ENCODE measurements at places on chromosomes 7 and 10. TPM values are rescaled to one million over a fixed set of nuclear protein-coding genes. Genes with fewer than 3 reads are reported as not detected.
A peak's percentile ranks its signal among the peaks of the same experiment; 100 is the strongest.

- no peak for DNase-seq
Observed at GRCh38 chr10:127802531-127803095, 65.6 kb downstream of the FOXI2 start.

DNA sequence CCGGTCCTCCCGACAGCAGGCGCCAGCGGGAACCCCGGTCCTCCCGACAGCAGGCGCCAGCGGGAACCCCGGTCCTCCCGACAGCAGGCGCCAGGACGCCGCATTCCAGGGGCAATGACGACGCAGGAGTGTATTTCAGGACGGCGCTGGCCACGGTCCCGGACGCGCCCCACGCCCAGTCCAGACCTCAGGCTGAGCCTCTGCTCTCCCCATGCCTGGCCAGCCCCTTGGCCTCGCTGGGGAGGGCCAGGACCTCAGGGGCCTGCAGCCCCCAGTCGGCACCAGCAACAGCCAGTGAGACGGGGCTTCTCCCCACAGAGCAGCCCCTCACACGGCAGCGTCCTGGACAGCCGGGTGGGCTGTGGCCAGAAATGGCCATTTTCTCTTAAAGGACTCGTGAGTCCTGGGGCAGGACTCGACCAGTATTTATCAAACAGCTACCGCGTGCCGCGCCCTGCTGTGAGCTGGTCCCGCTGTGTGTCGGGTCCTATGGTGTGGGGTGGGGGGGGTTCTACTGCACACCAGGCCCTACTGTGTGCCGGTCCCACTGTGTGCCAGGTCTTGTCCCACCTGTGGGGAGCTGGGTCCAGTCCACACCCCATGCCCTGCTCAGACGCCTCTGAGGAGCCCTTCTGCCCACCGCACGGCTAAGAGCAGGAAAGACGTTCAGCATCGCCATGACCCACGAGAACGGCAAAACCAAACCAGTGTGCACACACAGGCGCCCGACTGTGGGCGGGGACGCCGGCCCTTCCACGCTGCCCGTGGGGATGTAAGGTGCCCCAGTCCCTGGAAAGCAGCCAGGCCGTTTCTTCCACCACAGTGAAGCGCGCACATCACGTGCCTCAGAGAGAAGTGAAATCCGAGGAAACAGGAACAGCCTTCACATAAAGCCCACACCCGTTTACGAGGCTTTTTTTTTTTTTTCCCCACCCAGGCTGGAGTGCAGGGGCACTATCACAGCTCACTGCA is 33.3 kb downstream of the GET4 start:
- DNase-seq, result peak; percentile 97

GRCh38 chr10:133537546-133538545 is 10.7 kb downstream of the CYP2E1 start:
- DNase-seq, result no peak

- DNase-seq, result no peak
Observed at GRCh38 chr10:83248106-83248631, 891.1 kb upstream of the GHITM start.

DNA sequence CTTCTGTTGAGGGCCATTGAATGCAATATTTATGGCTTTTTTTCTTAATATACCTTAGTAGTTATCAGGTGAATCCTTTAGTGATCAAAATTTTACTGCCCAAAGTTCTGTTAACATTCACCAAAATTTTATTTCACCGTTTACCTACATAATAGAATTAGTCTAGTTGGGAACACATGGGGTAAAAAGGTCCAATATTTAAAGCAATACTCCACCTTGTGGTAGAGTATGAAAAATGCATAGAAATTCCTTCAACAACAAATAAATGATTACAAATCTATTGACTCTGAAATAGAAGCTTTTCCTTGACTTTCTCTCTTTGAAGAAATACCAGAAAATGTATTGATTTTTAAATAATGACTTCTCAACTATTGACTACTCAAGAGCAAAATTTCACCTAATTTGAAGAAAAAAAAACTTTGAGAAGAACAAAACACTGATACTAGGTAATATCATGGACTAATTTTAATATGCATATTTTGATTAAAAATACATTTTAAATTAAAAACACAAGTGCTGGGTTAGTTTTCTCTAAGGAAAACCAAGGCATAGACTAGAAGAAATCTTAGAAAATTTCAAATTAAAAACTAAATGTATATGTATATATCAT is 43.3 kb downstream of the POLR1F start:
- no peak for DNase-seq

- peak; percentile 26 for DNase-seq
Observed at GRCh38 chr7:20404320-20404719, 73.6 kb downstream of the ITGB8 start.

DNA sequence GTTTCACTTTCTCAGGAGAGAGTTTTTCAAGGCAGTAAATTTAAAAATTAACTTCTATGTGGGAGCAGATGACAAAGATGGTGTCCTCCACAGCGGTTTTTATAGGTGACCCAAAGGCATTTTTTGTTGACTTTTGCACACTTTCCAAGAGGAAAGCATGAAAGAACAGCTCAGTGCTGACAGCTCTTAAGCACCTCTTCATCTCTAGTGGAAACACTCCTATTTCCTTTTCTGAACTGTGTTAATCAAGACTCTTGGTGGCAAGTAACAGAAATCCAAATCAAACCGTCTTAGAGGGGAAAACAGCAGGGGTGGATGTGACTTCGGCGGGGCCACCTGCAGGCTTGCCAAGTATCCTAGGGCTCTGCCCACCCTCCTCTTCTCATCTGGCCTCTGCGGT is 71.8 kb upstream of the GATA3 start:
- no peak for DNase-seq

DNA sequence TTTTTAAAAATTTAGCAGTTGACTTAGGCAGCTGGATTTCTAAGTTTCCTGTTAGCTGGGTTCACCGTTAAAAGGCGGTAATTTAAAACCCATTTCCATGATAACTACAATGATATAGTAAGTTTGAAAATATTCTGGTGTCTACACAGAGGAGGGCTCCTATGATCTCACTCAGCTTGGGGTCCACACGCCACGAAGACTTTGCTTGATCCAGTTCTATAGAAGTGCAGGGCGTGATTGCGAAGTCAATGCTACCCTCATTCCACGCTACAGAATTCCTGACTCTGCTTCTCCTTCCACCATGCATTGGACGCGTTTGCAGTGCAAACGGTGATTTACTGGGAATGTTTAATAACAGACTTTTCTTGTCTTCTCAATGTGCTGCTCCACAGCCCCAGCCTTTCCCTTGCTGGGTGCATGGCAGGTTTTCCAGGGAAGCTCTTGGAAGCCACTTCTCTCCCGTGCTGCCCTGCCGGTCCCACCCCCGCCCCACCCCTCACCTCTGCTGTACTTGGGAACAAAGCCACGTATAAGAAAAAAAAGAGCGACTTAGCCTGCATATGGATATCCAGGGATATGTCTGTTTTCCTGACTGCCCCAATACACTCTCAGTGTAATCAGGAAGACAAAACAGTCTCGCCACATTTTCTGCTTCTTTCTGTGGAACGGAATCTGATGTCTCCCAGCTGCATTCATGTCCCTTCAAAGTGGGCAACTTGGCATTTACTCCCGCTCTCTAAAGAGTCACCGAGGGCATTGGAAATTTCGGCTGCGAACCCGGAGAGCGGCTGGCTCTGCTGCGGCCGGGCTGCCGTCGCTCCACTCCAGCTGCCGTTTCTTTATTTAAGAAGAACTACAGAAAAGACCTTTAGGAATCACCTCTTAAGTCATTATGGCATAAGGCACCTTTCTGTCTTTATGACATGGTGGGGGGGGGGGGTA is 434.4 kb upstream of the MGMT start:
- no peak for DNase-seq

- no peak for DNase-seq
Observed at GRCh38 chr10:36789974-36790373, 335.4 kb upstream of the ANKRD30A start.

DNA sequence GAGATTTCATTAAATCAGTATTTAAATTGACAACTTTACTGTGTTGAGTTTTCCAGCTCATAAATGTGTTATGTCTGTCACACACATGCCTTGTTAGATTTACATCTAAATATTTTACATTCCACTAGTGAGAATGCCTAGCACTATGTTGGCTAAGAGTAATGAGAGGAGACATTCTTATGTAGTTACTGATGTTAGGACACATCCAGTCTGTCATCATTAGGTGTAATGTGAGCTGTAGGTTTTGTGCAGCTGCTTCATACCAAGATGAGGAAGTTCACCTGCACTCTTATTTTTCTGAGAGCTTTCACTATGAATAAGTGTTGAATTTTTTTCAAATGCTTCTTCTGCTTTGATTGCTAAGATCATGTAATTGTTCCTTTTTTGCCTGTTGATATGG is 218.0 kb upstream of the IGFBP3 start:
- peak; percentile 13 for DNase-seq

DNA sequence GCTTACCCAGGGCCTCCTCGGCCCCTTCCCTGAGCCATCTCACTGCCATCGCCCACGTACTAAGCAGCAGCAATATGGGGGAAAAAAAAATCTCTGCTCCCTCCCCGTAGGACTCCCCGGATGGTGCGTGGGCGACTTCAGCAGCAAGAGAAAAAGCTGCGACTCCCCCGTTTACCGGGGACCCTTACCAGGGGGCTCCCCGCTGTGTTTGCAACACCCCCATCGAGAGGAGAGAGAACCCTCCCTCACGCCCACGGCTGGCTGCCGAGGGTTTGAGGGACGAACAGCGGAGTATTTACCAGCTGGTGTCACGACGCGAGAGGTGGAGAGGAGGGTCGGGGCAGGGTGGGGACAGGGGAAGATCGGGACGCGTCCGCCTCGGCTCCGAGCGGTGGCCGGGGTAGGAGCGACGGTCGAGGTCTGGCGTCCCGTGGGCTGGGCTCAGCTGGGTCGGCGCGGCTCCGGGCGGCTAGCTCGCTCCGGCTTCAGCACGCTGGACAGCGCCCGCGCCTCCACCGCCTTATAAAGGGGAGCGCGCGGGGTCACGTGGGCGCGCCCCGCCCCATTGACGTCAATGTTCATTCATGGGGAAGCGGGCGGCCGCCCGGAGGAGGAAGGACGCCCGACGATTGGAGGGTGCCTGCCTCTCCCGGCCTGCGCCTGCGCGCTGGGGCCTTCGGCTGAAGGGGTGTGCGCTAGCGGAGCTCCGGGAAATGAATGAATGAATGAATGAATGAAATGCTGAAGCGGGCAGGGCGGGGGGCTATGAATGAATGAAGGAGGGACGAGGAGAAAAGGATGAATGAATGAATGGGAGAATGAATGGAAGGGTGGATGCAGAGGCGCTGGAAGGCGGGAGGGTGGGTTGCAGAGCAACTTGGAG is at the start of gene VGF:
TSS of gene VGF (minus strand) at position 495 of the 883 bp plus-strand sequence. CDS start 726 bp downstream, outside the sequence.
- peak; percentile 100 for DNase-seq

DNA sequence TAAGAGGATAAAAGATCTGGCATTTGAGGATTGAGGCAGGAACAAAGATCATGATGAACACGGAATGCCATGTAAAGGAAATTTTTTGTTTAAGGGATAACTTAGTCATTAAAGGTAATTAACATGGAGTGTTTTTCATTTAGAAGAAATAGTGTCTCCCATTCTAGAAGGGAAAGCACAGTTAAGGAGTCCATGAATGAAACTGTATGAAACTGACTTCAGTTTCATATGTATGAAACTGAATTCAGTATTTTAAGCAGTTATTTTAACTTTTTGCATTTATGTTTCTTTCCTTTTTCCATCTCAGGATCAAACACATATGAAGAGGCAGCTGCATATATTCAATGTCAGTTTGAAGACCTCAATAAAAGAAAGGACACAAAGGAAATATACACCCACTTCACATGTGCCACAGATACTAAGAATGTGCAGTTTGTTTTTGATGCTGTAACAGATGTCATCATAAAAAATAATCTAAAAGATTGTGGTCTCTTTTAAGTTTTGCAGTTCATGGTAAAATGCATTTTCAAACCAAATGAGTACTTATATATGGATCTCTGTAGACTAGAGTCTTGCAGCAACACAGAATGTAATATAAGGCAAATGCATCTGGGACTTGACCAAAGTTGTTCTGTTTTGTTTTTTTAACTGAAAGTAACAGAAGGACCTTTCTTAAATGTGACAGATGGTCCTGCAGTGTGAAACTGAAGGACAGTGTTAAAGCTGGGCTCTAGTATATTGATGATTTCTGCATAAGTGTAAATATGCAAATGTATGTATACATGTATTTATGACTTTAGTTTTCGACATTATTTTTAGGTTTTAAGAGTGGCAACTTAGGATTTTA is 82.6 kb downstream of the GNAI1 start:
- DNase-seq, result no peak

- DNase-seq, result no peak
Observed at GRCh38 chr10:129419397-129419796, 47.6 kb upstream of the MGMT start.

Gene SLIT1
- total RNA-seq, result under 0.01 TPM

Gene FAM221A
- 1.8 TPM for total RNA-seq

Gene TMEM209
- 20.0 TPM for total RNA-seq

Gene CALML3
- not detected for total RNA-seq

Gene HDAC9
- total RNA-seq, result 21.7 TPM

All from osteoblast (primary cell).